Glomerular endothelial cell (primary cell): ENCODE measurements at places on chromosomes 3 and 15.

DNA sequence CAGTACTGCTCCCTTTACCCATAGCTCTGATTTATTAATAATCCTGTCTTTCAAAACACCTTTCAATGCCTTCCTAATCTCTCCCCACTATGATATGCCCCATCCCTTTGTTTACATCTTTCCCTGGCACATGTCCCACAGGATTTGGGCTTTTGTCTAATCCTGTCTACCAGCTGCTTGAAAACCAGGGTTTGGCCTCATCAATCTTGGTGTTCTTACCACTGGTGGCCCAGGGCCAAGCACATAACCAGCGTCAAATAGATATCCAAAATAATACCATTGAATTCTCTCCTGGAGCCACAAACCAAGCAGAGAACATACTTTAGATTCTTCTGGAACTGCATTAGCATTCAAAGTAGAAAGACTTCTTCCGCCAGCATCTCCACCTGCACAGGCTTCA, 104.8 kb upstream of the PPP2R3A start:
- no peak for DNase-seq

DNA sequence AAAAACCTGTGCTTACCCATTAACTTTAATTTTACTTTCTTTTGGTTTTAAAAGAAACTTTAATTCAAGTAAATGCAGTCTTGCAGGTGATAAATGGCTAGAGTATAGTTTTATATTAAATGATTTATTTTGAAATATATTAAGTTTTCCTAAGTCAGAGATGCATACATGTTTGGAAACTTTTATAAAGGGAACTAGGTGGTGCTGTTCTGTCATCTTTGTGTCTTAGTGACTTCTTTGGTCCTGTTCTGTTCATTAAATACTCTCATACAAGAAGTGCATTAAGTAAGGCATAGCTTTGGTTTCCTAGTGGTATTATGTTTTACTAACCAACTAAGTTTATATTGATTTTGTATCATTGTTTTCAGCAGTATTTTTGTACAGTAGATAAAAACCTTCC, 15.6 kb downstream of the CADM2 start:
- DNase-seq, result no peak

GRCh38 chr3:94365006-94365405, 302.1 kb downstream of the NSUN3 start:
- no peak for DNase-seq

DNA sequence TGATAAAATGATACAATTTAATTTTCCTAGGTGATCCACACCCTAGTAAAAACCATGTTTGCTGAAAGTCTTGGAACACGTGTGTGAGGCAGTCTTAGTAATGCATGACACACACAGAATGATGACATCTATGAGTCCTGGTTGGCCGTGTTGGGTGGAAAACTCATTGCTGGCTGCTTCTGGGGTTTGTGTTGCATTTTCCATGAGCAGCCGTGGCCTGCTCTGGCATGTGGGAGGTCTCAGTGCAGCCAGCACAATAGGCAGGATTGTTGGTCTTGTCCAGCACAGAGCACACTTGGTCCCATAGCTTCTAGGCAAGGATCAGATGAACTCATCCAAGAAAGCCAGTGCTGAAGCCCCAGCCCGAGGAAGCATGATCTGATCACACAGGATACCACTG, 172.8 kb upstream of the UBE3A start:
- no peak for DNase-seq

GRCh38 chr3:67145738-67146137, 147.6 kb downstream of the KBTBD8 start:
- no peak for DNase-seq

- DNase-seq, result no peak
Observed at GRCh38 chr3:126100269-126100633, 16.3 kb upstream of the SLC41A3 start.

DNA sequence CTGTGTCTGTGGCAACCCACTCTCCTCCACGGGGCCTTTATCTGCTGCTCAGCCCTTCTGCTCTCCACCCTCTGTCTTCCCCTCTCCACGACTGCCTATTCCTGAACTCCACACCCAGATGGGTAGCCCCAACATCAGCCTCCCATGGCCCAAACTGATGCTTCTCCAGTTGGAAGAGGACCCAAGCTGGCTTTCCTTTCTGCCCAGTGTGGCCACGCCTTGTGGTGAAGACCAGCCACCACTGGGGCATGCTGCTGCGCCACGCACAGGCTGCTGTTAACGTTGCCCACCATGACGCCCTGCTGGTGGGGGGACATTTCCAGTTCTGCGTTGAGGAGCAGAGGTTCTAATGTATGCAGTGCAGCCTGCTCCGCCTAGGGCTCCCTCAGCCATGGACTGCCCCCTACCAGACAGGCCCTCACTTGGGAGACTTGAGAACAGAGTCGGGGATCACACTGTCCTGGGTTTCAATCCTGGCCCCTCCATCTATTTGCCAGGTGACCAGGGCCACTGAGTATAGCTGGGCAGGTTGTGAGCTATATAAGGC, 26.9 kb downstream of the CFAP100 start:
- DNase-seq, result no peak

- DNase-seq, result no peak
Observed at GRCh38 chr3:127448671-127449070, 141.9 kb downstream of the TPRA1 start.

- DNase-seq, result no peak
Observed at GRCh38 chr15:66720206-66721010, 18.4 kb downstream of the SMAD6 start.

DNA sequence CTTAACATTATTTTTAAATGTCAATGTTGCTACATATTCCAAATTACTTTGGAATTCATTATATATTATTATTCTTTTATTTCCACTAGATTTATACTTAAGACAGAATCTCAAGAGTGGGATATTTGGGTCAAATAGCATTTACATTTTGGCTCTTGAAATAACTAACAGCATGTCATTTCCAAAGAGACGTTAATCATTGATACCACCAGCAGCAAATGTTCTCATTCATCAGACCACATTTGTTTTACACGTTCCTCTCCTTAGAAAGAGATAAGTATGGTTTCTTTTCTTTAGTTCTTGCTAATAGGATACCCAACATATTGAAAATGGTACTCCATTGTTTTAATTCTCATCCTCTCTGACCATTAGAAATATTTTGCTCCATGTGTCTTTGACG, 229.8 kb downstream of the LPP start:
- DNase-seq, result no peak

DNA sequence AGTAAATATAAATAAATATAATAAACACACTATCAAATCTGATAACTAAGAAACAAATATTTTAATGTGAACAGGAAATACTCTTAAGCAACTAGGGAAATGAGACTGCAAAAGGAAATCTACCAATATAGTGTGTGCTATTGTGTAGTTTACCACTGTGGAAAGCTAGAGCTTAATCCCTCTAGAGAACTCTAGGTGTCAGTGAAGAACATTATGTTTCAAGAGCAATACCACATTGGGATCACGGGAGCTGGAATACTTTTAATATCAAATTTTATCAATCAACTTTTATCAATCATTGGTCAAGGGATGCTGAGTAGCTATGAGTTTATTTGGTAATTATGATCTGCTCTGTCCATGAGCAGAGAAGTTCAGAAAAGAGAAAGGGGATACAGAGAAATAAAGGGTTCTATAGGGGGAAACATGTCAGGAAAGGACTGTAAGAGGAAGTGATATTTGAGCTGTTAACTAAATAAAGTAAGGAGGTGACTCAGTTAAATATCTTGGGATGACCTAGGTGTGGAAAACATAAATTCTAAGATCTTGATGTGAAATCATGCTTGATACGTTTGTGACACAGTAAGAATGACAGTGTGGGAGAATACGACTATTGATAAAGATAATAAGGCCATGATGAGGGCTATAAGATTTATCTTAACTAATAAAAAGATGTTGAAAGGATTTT, 762.2 kb upstream of the ALCAM start:
- peak; percentile 52 for DNase-seq

GRCh38 chr3:56758539-56758981, 43.2 kb downstream of the ARHGEF3 start:
- DNase-seq, result peak; percentile 55

GRCh38 chr3:153853163-153853562, 268.0 kb upstream of the ARHGEF26 start:
- DNase-seq, result no peak

- DNase-seq, result no peak
Observed at GRCh38 chr15:98547741-98548138, 100.6 kb upstream of the IGF1R start.

GRCh38 chr3:76582632-76583378, 457.1 kb upstream of the ROBO2 start:
- DNase-seq, result no peak

GRCh38 chr15:59159210-59159609, 47.4 kb upstream of the LDHAL6B start:
- DNase-seq, result no peak

- DNase-seq, result peak; percentile 37
Observed at GRCh38 chr3:190811775-190812480, 50.6 kb downstream of the GMNC start.

DNA sequence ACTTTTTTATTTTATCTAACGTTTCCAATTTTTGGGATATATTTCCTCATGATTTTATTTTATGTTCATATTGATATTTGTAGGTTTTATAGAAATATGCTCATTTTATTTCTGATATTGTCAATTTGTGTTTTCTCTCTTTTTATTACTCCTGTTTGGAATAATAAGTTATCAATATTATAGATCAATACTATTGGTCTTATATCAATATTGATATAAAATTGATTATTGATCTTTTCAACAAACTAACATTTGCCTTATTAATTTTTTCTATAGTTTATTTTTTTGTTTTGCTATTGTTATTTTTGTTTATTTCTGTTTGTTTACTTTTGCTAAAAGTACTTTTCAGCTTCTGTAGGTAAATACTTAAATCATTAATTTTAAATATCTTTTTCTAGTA, 90.8 kb upstream of the CNTN6 start:
- no peak for DNase-seq

DNA sequence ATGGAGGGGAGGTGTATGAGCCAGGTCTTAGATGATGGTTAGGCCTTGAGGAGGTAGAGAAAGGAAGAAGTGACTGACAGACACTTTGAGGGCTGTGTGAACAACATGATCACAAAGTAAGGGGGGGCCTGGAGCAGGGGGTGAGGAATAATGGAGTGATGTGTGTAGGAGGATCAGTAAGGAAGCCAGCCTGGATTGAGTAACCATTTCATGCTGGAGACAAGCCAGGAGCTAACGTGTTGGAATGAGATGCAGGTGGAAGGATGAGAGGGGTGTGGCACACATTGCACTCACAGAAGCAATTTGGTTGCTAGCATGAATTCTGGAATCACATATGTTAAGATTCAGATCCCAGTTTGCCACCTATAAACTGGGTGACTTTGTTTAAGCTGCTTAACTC, 65.5 kb downstream of the BBX start:
- DNase-seq, result no peak

DNA sequence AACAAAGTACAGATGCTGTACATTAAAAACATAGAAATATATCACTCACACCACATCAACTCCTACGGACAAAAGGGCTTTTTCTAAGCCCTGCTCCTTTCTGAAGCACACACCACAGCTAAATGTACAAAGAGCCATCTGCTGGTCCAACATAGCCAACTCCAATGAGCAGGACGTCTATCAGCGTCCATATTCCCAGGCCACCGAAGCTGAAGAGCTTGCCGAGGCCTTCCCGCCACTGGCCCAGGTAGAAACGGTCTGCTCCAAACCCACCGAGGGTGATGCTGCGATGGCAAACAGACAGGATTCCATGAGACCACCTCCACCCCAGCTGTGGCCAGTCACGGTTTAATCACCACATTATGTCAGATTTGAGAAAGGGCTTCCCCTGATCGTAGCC, 9.8 kb downstream of the TM2D3 start:
- no peak for DNase-seq

DNA sequence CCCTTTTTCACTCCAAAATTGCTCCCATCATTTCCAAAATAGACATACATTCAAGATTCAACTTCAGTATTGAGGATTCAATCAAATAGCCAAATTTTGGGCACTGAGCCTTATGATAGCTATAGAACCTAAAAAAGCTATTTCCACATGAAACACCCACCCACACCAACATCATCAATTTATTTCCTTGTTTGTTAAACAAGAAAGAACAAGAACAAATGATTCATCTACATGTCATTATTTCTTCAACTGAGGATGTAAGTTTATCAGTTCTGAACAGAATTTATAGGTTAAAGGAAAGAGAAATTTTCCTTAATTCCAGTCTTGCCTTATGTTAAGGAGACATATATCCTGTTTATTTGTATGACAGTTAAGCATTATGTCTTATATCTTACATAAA, 32.2 kb downstream of the DPPA2 start:
- no peak for DNase-seq

GRCh38 chr3:86056962-86057361, 934.0 kb downstream of the VGLL3 start:
- DNase-seq, result no peak

GRCh38 chr3:58425782-58426181, 7.8 kb downstream of the PDHB start:
- no peak for DNase-seq

DNA sequence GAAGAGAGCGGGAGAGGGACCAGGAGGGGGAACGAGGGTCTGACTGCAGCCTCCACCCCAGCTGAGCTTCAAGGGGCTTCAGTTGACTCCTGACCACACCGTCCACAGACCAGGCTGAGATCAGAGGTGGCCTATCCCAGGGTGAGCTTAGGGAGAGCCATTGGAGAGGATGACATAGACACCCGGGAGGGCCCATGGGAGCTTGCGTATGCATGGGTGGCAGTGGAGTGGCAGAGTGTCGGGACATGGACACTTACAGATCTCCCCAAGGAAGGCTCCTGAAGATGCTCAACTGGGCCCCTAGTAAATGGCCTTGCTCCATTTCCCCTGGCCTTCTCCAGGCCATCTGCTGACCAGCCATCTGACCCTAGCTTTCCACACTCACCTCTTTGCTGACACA, 12.6 kb upstream of the ALAS1 start:
- no peak for DNase-seq

GRCh38 chr3:13543253-13543652, 5.7 kb upstream of the FBLN2 start:
- DNase-seq, result no peak

DNA sequence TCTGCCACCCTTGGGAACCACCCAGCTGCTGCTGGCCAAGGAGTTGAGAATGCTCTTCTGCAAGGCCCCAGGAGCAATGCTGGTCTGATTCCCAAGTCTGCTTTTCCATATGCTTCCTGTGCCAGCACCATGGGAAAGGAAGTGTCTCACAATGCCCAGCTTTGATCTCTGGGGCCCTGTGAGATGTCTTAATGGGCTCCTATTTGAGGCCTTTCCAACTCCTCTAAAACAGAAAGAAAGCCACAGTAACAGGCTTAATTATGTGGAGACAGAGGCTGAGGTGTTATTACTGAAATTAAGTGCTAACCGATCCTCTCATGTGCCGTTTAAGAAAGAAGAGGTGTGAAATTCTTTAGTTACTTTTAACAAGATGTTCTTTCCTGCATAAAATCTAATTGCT, 4.5 kb downstream of the EOGT start:
- peak; percentile 87 for DNase-seq

GRCh38 chr3:15955968-15956367, 158.2 kb upstream of the ANKRD28 start:
- DNase-seq, result no peak

GRCh38 chr3:53236112-53236841, 19.5 kb downstream of the TKT start:
- peak; percentile 45 for DNase-seq
